ENCODE measurements at places on chromosomes 3 and 15. TPM values are rescaled to one million over a fixed set of nuclear protein-coding genes. Genes with fewer than 3 reads are reported as not detected.

The C15orf62 gene
- 0.23 TPM for total RNA-seq

The LEKR1 gene
- total RNA-seq: 3.2 TPM

The IL20RB gene
- 3.8 TPM for total RNA-seq

The PLCH1 gene
- 0.73 TPM for total RNA-seq

The UCN2 gene
- total RNA-seq: 2.8 TPM

The CLRN1 gene
- total RNA-seq: not detected

The EIF1B gene
- total RNA-seq: 30.9 TPM

The GAP43 gene
- total RNA-seq: not detected

The REC114 gene
- total RNA-seq: not detected

DNA sequence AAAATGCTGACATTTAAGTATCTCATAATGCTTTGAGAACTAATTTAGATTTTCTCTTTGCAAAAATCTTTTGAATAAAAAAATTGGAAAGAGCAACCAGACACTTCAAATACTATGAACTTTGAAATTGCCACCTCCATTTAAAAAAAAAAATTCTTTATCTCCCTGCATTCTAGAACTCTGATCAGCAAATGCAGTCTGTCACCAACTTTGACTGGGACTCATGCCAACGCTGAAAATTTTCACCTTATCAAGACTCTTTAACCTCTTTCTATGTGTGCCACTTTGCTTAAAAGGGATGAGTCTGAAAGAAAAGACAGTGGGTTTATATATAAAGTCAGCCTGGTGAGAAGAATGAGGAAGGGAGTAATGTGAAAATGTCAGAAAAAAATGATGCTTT, 191.2 kb upstream of the ARPP21 start:
- DNase-seq: no peak

DNA sequence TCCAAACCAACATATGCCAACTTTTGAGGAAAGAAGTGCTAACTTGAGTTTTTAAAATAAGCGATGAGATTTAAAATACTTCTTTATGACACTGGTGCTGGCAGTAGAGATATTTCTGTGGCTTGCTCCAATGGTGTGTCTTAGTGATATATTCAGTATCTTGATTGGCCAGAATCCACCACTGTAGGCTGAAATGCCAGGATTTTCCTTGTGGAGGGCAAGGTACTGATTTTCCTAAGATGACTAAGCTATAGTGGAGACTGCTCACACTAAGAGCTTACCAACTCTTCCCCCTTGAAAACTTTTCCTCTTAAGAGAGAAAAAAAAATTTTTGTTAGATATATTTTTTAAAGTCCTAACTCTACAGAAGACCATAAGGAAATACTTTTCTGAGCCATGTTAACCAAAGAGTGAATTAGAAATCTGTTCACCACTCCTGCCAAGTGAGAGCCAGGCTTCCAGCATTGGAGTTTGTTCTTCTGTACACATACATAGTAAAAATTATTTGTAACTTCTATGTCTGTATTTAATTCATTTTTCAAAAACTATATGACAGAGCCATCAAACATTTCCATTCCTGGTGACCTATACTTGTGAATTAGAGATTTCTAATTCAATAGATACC, 109.1 kb downstream of the PPP2R3A start:
- no peak for DNase-seq

- DNase-seq: no peak
Measured at GRCh38 chr3:132818251-132818650, 96.0 kb upstream of the NPHP3 start.

- no peak for DNase-seq
Measured at GRCh38 chr3:53346514-53346913, 829 bp downstream of the DCP1A start.

DNA sequence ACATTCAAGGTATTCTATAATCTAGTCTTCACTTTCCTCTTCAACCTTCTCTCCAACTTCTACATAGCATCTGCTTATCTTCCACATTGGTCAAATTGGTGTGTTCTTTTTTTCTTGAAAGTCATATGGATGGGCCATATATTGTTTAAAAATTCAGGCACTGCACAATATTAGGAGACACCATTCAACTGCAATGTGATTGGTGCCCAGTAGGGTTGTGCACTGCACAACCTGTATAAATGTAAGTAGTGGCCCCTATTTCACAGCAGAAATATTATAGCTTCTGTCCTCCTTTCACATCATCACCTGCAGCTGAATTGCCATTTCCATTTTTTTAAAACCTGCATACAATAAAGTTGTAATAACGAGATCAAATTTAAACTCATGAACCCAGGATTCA, 18.1 kb upstream of the GOLIM4 start:
- no peak for DNase-seq

DNA sequence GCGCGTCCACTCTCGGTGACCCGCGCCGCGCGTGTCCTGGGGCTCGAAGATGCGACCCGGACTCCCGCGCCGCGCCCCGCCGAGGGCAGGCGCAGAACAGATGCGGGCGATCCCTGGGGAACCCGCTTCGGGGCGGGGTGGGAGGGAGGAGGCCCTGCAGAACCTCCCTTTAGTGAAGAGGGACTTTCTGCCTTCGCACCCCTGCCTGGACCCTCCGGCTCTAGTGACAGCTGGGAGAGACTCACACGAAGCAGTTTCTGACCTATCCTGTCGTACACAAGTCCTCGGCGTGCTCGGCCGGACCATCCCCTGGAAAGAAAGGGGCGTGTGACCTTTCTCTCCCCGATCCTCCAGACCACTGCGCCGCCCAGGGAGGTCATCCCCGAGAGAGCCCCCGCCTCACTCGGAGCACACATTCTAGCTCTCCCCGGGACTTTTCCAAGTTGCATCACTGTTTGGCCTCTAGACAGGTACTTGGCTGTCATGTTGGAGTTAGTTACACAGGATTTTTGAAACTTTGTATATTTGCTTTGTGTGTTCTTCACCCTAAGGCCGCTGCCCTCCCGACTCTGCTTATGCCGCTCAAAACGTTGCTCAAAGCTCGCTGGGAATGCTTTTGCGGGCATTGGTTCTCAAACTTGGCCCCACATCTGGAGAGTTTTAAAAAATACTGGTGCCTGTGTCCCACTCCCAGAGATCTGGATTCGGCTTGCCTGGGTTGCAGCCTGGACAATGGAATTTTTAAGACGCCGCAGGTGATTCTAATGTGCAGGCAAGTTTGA, 582 bp downstream of the CGNL1 start:
- DNase-seq: no peak

DNA sequence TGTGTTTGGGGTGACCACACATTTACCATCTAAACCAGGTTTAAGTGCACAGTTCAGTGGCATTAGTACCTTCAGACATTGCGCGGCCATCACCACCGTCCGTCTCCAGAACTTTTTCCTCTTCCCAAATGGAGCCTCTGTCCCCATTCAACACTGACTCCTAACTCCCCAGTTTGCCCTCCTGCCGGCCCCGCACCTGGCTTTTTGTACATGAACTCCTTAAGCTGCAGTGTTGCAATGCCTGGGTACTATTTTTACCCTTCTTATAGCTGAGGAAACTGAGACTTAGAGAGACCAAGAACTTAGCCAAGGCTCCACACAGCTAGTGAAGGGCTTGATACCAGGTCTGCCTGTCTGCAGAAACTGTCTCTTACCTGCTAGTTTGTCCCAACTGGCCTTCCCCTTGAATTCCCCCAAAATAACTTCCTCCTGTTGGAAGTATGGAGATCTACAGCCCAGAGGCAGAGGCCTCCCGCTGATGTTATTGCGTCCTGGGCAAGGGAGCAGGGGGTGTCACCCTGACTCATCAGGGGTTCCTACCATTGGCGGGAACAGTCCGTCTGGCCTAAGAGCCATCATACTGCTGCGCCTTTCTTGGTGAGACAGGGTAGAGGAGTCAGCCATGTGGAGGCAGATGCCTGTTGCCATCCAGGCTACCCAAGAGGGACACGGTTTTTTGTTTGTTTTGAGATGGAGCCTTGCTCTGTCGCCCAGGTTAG, 65.6 kb downstream of the GRIP2 start:
- DNase-seq: no peak

- DNase-seq: no peak
Measured at GRCh38 chr15:92687746-92688145, 32.2 kb upstream of the FAM174B start.

GRCh38 chr3:146020969-146021368, 140.0 kb downstream of the PLOD2 start:
- DNase-seq: no peak

DNA sequence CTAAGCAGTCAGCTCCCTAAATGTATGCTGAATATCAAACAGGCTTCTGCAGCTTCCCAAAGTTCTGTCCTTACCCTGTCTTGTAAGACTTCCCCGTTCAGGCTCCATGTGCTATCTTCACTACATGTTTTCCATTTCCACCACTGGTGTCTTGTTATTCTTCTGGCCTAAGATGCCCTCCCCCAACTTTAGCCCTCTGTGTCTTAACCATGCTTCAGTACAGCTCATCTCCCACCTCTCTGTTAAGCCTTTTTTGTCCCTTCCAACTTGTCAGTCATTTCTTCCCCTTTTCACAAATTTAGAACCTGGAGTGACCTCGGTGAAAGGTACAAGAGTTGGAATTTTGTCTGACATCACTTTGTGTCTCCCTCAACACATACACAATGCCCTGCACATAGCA, 151.7 kb upstream of the TBL1XR1 start:
- no peak for DNase-seq
